Neural crest cell (in vitro differentiated cells): ENCODE measurements at places on chromosomes 4 and X. TPM values are rescaled to one million over a fixed set of nuclear protein-coding genes. Genes with fewer than 3 reads are reported as not detected.

SNCA gene
- 29.6 and 29.7 TPM in 2 replicates for total RNA-seq

KANTR gene
- 10.1 and 11.6 TPM in 2 replicates for total RNA-seq

RAP1GDS1 gene
- 46.0 and 46.3 TPM in 2 replicates for total RNA-seq

TCP11X2 gene
- total RNA-seq: not detected in 2 replicates

RBM47 gene
- total RNA-seq: 0.37 and 0.48 TPM in 2 replicates

ABCG2 gene
- total RNA-seq: 5.1 and 5.3 TPM in 2 replicates

NAP1L2 gene
- total RNA-seq: 7.2 and 7.3 TPM in 2 replicates

PNMA6F gene
- not detected in 2 replicates for total RNA-seq

MEPE gene
- not detected in 2 replicates for total RNA-seq

BEX5 gene
- 3.1 and 3.8 TPM in 2 replicates for total RNA-seq

- no peak for DNase-seq
These were observed 921.8 kb upstream of the FTHL17 start for GRCh38 chrX:31993637-31994036.

GRCh38 chr4:14790494-14790893 is 211.8 kb upstream of the CPEB2 start:
- DNase-seq: no peak

DNA sequence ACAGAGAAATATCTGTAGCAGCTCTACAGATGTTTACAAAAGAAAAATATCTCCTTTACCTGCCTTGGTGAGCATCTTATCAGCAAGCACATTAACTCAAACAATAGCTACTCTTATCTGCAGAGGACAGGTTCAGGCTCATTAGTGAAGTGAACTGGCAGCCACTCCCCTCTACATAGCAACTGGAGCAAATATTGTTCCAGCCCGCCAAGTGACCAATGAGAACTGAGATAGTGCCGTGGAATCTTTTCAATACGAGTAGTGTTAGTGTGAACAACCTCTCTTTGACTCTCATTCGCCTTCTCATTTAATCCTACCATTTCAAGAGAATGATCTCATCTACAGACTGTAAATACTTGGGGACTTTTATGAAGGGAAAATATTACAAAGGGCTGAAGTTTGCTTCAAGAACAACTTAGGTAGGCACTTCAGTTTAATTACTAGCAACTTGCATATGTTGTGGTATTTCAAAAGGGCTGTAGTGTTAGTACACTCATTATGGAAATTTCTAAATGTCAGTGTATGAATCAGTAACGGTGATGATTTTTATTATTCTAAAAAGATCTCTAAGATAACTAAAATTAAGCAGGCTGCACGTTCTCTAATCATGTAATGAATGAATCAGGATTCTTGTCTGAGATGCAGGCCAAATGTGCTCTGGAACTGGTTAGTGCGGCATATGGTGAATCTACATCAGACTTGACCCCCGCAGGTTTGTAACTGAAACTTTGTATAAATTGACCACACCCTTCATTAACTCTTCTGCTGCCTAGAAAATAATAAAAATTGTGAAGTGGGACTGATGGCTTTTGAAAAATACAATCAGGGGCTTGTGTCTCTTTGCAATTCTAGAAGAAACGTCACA is 72.4 kb downstream of the PALLD start:
- DNase-seq: no peak

DNA sequence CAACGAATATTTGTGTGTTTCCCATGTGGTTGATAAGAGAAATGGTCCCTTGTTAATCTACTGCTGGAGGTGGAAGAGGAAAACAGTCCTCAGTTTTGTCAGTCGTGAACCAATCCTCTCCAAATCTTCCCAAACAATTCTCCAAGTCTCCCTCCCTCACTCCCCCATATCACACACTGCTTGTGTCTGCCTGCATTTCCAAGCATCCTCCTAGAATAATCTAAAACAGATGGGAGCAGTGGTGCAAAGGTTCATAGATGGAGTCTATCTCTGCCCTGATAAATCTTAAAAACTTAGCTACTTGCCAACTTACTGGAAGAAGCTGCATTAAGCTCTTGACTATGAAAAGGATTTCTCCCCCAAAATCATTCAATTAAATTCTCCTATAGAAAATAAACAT is 43.7 kb upstream of the SH3KBP1 start:
- no peak for DNase-seq

DNA sequence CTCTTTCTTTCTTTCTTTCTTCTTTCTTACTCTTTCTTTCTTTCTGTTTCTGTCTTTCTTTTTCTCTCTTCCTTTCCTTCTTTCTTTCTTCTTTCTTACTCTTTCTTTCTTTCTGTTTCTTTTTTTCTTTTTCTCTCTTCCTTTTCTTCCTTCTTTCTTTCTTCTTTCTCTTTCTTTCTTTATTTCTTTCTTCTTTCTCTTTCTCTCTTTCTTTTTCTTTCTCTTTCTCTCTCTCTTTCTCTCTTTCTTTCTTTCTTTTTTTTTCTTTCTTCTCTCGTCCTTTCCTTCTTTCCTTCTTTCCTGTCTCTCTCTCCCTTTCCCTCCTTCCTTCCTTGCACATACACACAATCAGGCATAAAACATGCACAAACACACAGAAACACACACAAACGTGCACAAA is 79.3 kb upstream of the SHOX start:
- no peak for DNase-seq

DNA sequence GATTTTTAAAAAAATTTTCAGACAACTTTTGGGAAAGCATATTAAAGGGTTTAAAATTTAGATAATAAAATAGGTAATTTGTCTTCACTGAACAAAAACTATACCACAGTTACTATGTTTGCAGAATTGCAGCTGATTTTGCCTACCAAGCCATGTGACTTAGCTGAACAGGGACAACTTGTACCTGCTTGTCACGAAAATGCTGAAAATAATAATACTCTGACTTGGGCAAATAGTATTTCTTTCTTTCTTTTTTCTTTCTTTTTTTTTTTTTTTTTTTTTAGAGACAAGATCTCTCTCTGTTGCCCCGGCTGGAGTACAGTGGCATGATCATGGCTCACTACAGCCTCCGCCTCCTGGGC is 225.2 kb upstream of the PPP1R2C start:
- DNase-seq: no peak

- no peak for DNase-seq
These were observed 751.5 kb upstream of the FAM241A start for GRCh38 chr4:111393781-111394180.

DNA sequence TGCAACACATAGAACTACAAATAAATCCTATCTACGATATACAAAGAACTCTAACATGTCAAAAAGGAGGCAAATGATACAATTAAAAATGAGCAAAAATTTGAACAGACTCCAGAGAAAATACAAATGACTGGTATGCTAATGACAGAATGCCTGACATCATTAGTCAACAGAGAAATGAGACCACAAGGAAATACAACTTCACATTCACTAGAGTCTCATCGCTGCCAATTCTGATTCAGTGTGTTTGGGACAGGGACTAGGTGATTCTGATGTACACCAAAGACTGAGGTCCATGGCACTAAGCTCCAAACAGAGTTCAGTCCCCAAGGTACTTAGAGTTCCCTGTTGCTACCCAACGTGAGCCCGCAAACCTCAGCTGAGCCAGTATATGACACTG is 23.4 kb downstream of the SLC2A9 start:
- no peak for DNase-seq

DNA sequence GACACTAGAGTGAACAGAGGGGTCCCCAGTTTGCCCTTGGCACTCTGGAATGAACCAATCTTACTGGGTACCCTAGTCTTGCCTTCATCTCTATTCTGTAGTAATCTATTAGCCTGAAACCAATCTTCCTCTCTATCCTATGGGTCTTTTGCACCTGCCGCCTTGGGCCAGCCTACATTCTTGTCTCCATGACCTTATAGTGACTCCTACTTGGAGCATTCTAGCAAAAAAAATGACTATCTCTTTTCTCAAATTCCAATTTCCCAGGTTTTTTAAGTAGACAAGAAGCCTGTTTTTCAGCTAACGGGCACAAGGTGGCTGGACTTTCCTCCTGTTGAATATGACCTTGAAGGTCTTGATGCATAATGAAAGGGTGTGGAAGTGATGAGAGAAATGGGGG is 568.7 kb downstream of the TRAM1L1 start:
- DNase-seq: no peak

DNA sequence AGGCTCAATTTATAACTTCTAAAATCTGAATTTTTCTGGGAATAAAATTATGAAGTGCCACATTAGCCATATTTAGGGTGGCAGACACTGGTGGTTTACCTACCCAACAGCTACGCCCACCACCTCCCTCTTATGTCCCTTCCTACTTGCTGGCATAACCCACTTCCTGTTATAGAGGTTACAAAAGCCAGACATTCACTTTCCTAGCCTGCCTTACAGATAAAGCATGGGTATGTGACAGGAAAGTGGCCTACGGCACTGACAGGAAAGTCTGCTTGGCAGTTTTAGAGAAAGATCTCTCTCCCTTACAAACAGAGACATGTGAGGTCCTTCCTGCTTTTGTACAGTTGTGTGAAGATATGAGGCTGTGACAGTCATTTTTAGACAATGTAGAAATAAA is 12.4 kb downstream of the DDX53 start:
- DNase-seq: no peak

GRCh38 chr4:145341381-145341780 is 140.3 kb upstream of the SMAD1 start:
- no peak for DNase-seq

GRCh38 chr4:10740891-10741620 is 56.5 kb upstream of the CLNK start:
- no peak for DNase-seq

DNA sequence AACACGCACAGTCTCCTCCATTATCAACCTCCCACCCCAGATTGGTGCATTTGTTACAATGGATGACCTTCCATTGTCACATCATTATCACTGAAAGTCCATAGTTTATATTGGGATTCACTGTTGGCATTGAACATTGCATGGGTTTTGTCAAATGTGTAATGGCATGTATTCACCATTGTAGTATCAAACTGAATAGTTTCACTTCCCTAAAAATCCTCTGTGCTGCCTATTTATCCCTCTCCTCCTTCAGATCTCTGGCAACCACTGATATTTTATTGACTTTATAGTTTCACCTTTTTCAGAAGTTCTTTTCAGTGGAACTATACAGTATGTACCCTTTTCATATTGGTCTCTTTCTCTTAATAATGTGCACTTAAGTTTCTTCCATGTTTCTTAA is 1565.4 kb downstream of the PCDH18 start:
- no peak for DNase-seq

GRCh38 chrX:40279762-40280161 is 182.0 kb upstream of the BCOR start:
- no peak for DNase-seq

DNA sequence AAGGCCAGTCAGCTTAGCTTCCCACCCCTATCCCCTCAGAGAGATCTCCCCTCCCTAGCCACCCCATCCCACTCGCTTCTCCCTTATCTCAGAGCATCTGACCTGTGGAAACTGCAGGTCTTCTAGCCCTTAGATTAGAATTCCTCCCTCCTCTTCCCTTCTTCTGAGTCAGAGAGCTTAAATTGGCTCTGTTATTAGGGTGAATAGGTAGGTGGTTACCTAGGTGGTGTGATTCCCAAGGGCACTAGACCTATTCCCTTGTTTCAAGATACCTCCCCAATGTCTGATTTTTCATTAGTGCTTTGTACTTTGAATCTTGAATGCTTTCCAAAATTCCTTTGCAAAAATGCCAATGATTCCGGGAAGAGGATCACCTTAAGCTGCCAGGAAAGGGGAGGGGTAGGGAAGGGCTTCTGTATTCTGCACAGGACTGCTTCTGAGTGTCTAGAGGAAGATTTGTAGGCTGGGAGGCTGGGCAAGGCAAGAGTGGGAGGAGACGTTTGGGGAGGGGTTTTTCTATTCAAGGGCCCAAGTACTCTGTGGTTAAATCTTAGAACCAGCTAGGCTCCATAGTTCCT is 24.5 kb upstream of the MSN start:
- no peak for DNase-seq

DNA sequence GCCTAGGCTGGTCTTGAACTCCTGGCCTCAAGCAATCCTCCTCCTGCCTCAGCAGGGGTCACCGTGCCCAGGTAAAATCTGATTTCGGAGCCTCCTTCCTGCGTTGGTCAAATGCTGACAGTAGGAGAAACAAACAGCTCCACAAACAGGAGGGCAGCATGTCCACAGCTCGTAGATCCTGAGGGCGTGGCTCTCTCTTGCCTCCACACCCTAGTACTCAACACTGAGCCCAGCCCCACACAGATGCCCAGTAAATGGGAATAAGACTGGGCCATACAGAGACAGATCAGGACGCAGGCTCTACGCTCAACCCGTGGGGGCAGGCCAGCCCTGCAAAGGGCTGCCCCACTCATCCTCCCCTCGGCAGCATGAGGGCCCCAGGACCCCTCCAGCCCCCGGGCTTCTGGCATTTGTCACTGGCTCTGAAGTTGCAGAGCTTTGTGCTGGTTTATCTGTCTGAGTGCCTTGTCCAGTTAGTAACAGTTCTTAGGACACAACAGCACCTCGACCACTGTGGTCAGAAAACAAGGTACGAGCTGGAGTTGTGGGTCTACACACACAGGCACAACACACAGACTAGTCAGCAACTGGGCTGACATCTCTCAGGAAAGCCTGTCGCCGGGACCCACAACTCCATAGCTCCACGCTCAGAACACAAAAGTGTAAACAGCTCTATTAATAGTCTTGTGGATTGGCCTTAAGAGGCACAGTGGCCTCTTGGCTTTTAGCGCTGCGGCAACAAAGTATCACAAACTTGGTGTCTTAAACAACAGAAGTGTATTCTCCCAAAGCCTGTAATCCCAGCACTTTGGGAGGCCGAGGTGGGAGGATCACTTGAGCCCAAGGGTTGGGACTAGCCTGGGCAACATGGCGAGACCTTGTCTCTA is 5.2 kb downstream of the TNIP2 start:
- DNase-seq: no peak

DNA sequence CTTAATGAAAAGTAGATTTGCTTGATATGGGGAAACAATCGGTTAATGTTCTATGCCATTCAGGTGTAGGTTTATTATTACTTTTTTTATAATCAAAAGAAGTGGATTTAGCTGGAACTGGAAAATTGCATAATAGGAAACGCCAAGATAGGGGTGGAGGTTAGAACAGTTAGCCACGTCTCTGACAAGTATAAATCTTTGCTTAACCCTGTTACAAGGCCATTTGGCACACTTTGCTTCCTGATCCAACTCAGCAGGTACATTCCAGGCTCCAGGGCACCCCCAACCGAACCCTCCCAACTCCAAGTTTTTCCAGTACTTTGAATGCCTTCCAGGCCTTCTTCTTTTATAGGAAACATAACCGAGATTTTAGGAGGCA is 50.6 kb upstream of the ACSL4 start:
- DNase-seq: no peak

DNA sequence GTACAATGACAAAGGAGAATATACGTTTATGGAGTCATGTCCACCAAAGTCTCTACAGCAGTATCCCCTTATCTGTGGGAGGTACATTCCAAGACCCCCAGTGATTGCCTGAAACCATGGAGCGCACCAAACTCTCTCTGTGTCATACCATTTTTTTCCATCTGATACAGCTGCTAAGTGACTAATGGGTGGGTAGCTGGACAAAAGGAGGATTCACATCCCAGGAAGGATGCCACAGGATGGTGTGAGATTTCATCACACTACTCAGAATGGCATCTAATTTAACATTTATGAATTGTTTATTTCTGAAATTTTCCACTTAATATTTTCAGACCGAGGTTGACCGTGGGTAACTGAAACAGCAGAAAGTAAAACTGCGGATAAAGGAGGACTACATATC is 49.8 kb upstream of the AGA start:
- no peak for DNase-seq
